Neural progenitor cell (in vitro differentiated cells): ENCODE measurements at places on chromosomes 4 and X. TPM values are rescaled to one million over a fixed set of nuclear protein-coding genes. Genes with fewer than 3 reads are reported as not detected.

Gene TSC22D3
- total RNA-seq: 44.9 and 51.0 TPM in 2 replicates

Gene PFKFB1
- 0.17 and 0.74 TPM in 2 replicates for total RNA-seq

Gene SPATA18
- total RNA-seq: 5.4 and 7.2 TPM in 2 replicates

Gene CLRN2
- total RNA-seq: not detected in 2 replicates

Gene DNAAF6
- total RNA-seq: 0.07 TPM in 1 of 2 replicates, not detected in the other

Gene UCHL1
- 535 and 638 TPM in 2 replicates for total RNA-seq

Gene FGA
- total RNA-seq: not detected in 2 replicates

Gene GSPT2
- total RNA-seq: 22.7 and 28.4 TPM in 2 replicates

Gene PABPC4L
- 1.3 and 1.6 TPM in 2 replicates for total RNA-seq

Gene MAGEA12
- not detected in 2 replicates for total RNA-seq

Gene GAB3
- not detected in 2 replicates for total RNA-seq

Gene TMSB15A
- total RNA-seq: 561 and 1,054 TPM in 2 replicates

Gene CXCL13
- total RNA-seq: not detected in 2 replicates

Gene RAI2
- 0.59 TPM in 1 of 2 replicates, not detected in the other for total RNA-seq

- DNase-seq: no peak
Measured at GRCh38 chr4:87895964-87896621, 63.3 kb downstream of the MEPE start.

DNA sequence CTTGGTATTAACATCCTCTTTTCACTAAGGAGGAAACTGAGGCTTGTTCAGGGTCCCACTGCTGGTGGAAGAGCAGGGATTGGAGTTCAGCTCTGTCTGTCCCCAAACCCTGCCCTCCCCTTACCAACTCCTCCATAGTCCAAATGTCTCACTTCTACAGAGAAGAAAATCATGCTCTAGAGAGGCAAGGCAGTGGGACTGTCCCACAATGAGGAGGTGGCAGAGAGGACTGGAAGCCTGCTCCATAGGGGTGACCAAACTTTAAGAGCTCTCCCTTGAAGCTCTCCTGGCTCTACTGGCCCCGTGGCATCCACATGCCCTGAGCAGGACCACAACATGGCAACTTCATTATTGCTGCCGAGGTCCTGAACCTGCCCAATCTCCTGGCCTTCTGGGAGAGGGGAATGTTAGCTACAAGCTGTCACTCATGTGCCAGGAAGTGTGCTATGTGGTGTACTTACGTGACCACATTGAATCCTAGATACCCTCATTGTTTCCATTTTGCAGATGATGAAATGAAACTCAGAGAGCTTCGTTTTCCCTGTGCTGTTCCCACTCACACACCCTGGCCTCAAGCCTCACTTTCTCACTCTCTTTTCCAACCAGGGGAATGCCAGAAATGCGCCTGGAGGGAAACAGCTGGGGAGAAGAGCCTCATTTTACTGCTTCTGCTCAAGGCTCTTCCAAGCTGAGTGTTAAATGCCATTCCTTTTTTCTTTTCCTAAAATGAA lies 71.5 kb downstream of the ANAPC4 start:
- DNase-seq: peak; percentile 13

- peak; percentile 94 for DNase-seq
Measured at GRCh38 chr4:153834901-153835300, 46.0 kb upstream of the SFRP2 start.

- peak; percentile 63 for DNase-seq
Measured at GRCh38 chrX:87636533-87636932, 118.9 kb downstream of the KLHL4 start.

DNA sequence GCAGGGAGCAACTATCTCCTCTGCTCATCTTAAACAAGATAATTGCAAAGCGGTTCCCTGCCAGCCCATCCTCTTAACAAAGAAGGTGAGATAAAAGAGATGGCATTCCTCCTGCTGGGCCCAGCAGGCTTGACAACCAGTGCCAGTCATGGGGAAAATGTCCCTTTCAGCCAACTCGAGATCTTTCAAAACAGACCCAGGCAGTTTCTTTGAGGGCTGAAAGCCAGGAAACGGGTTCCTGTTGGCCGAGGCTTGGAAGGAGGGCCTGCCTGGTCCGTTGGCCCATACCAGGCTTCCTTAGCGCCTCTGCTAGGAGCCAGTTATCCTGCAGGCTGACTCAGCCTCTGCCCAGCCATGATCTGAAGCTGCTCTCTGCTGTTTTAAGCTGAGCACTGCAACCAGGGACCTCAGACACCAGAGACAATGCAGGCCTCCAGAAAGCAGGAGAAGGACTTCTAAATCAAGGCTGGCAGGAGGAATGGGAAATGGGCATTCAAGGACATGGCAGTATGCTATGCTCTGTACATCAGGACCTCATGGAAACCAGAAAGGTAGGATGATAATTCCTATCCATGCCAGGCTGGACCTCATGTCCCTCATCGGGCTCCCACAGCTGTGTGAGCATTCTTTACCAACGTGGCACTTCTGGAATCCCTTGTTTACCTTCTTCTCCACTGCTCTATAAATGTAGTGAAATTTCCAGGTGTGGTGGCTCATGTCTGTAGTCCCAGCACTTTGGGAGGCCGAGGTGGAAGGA lies 42.4 kb upstream of the SLC2A9 start:
- peak; percentile 88 for DNase-seq

- DNase-seq: no peak
Measured at GRCh38 chr4:52996261-52997131, 134.4 kb downstream of the RASL11B start.

DNA sequence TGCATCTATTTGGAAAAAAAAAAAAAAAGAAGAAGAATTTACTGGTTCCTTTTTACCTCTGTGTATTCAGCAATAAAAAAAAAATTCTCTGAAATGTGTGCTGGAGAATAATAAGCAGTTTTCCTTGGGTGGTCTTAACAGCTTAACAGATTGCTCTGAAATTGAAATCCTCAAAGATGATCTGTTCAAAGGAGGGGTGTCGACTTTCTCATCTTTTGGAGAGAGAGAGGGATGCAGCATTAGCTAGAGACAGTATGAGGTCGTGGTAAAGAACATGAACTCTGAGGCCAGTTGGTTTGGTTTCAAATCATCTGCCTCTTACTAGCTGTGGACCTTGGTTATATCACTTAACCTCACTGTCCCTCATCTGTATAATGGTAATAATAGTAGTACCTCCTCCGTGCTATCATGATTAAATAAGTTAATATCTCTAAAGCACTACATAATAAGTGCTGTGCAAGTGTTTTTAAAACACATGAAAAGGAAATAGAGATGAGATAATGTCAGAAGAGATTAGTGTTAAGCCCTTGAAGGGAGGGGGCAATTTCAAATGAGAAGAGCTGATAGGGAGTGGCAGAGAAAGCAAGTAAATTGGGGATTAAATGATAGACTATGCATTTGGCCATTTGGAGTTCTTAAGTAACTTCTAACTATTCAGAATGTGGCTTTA lies 109.9 kb upstream of the LIMCH1 start:
- DNase-seq: no peak

- DNase-seq: no peak
Measured at GRCh38 chrX:122441451-122441850, 742.6 kb upstream of the GRIA3 start.

DNA sequence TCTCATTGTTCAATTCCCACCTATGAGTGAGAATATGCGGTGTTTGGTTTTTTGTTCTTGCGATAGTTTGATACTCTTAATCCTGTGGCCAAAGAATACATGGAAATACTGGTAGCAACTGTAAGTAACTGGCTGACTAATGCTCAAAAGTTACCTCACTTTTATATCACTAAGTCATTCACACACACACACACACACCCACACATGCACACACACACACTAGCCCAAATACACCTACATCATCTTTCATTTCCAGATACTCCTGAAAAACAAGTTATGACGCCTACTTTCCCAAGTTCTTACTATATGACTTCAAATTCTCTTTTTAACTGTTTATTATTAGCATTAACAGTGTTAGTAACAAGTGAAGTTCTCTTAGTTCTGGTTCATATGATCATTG lies 101.3 kb downstream of the DCHS2 start:
- no peak for DNase-seq

GRCh38 chrX:7143076-7143475 lies 4.4 kb upstream of the STS start:
- no peak for DNase-seq

DNA sequence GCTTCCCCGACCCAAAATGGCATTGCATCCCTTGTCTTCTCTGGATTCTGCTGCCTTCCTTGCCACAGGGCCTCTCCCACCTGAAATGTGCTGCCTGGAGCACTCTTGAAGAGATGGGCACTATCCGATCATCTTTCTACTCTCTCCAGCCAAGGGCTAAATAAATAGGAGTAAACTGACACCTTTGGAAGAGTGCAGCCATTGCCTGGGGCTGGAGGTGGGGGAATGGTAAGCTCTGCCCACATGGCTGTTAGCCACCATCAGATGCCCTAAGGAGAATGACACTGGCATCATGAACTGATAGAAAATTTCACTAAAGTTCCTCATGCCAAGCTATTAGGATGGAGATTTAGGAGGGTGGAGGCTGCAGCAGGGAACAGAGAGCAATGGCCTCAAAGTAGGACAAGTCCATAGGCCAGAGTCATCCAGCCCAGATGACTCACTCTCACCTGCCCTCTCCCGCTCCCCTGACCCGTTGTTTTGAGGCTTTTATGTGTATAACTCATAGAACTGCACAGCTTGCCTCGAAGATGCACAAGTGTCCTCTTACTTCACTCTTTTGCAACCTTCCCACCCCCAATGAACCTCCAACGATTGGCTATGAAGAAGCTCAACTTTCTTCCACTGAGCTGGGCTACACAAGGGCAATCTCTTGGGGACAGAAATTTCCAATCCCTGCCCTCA lies 822 bp upstream of the PFKFB1 start:
- no peak for DNase-seq

GRCh38 chr4:56699537-56700105 lies 18.5 kb upstream of the HOPX start:
- DNase-seq: no peak

DNA sequence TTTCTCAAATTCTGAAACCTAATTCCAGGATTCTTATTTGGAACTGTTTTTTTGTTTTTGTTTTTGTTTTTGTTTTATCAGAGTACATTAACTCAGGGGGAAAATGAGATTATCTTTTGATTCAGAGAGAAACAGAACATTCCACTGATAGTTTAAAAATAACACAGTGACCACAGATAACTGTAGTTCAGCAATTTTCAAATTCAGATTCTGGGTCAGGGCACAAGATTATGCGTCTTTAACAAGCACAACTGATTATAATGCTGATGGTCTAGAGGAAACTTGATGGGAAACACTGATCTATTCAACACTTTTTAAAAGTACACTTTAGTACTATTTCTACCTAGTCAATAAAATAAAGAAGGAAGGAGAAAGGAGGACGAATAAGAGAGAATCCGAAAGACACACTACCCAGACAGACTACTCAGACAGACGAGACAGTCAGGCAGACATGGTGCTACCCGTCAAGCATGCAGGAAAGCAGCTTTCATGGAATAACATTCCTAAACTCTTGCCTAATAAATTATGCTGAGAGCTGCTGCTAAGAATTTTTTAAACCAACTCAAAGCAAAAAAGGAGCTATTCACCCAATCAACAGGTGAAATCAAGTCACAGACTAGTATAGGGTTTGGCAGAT lies 59.0 kb downstream of the APBB2 start:
- DNase-seq: no peak

DNA sequence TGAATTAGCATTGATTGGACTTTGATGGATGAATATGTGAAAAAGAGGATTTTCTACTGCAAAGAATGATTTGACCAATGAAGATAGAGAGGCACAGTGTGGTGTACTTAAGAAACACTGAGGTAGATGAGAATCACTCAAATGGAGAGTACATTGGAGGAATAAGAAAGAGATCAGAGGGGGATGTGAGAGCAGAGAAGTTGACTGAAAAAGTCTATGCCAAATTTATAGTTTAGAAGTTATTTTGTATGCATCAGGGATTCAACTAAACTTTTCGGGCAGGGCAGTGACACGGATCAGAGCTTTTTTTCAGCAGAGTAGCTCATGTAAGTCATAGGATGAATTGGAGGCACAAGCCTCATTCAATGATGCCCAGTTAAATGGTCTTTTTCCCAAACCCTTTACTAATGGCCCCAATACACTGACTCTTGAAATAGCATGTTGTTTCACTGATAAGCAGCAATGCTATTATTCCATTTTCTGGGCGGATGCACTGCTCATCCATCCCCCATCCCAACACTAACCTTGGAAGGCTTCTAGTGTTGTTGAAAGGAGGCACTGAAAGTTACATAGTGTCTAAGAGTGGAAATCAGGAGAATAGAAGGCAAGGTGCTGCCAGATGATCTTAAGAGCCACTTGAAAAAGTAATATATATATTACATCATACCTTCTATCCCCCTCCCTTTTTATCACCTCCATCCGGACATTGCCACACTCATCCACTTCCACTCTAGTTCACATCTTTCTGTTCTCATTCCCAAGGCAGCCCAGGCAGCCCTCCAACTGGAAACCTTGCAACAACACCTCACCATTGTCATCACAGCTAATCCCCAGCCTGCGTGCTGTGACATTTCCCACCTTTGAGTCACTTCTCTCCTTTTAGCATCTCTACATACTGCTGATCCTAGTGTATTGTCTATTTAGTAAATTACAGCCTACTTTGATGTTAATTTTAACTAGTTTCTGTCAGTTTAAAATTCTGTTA lies 46.1 kb downstream of the ARHGAP24 start:
- DNase-seq: no peak

DNA sequence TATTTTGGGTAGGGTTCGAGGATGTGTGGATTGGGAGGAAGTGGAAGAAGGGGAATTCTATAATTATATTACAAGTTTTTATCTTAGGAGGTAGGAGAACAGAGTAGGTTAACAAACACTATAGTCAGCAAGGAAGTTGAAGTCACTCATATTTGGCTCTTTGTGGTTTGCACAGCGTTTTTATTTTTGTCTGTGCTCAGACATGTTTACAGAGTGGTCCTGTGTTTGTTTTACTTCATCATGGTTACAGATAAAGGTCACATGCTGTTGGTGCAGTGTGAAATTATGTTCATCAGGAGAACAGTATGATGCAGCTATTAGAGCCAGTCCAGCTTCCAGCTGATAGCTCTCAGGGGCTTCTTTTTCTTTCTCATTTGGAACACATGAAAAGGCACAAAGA lies 299.9 kb upstream of the SFRP2 start:
- no peak for DNase-seq

- DNase-seq: peak; percentile 86
Measured at GRCh38 chrX:74293343-74293946, 10.5 kb upstream of the ZCCHC13 start.

DNA sequence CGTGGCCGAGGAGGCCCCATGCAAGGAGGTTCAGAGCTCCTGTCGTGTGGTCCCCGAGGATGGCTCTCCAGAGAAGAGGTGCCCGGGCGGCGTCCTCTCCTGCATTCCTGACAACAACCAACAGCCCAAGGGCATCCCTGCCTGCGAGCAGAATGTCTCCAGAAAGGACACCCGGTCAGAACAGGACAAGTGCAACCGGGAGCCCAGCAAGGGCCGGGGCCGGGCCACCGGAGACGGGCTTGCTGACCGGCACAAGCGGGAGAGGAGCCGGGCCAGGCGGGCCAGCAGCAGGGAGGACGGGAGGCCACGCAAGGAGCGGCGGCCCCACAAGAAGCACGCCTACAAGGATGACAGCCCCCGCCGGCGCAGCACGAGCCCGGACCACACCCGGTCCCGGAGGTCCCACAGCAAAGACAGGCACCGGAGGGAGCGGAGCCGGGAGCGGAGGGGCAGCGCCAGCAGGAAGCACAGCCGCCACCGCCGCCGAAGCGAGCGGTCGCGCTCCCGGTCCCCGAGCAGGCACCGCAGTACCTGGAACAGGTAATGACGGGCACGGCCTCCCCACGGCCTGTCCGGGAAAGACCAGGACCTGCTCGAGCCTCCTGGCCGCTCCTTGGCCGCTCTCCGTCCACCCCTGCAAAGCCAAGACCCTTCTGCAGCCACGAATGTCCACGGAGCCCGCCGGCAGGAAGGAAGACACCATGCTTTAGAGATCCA lies 9.8 kb downstream of the AKAP17A start:
- no peak for DNase-seq

- DNase-seq: no peak
Measured at GRCh38 chr4:13294961-13295605, 189.1 kb downstream of the RAB28 start.

GRCh38 chr4:76571274-76571673 lies 136.2 kb downstream of the SHROOM3 start:
- DNase-seq: no peak
